GM19239 (cell line): ENCODE measurements at places on chromosomes 5 and 9.

DNA sequence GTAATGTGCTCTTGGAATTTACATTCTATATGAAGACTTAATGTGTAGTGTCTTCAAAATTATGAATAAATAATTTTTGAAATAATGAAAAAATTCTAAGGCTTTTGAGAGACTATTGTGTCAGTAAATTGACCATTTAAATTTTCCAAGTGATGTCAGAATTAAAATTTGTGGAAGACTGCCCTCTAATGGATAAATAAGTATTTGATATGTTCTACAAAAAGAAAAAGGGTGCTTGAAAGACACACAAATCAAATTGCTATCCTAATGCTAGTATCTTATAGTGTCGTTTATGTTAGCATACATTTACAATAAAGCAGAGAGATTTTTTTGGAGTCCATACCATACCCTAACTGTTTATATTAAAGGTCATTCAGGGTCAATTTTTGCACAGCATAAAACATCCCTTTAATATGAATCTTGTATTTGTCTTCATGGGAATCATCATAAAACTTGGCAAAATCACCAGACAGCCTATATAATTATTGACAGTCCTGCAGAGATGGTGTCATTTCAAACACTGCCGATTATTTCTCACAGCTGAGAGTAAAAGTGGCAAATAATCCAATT lies 120.8 kb upstream of the SLC27A6 start:
- no peak for DNase-seq

GRCh38 chr5:136853971-136854370 lies 488.6 kb upstream of the TRPC7 start:
- no peak for DNase-seq

DNA sequence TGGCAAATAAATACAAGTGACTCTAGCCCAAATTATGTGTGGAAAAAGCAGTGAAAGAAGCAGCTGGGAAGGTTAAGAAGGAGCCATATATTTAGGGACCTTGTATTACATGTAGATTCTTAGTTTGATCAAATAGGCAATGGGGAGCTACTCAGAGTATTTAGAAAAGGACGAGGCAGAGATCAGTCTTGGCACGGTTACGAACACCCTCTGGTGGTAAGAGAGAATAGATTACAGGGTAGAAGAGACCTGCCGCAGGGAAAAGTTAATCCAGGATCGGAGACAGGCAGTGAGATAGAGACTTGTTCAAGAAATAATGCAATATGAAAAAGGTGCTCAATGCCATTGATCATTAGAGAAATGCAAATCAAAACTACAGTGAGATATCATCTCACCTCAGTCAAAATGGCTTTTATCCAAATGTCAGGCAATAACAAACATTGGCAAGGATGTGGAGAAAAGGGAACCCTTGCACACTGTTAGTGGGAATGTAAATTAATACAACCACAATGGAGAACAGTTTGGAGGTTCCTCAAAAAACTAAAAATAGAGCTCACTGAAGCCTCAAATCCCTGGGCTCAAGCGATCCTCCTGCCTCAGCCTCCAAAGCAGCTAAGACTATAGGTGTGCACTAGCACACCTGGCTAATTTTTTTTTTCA lies 12.0 kb downstream of the INIP start:
- DNase-seq, result no peak

DNA sequence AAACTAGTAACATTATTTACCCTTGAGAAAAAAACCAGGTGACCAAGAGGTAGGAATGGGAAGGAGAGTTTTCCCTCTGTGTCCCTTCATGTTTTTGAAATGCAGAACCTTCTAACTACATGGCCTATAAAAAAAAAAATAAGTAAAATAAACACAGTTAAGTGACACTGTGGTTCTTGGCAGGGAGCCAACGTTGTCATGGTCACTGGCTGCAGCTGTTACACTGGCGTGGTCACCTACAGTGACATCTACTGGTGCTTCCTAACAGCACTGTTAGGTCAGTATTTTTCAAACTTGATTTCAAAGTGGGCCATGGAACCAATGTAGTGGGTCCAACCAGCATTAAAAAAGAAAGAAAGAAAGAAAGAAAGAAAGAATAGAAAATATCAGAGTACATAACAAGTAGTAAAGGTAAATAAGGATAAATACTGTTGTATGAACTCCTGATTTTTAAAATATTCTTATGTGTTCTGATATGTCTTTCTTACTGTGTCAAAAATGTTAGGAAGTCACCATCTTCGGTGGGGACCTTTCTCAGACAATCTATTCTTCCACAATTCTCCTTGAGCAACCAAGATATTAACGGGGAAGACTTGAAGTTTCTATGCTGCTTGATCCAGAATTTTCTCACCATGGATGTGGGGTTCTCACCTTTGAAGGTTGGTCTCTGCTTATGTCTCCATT lies 59.1 kb upstream of the PJA2 start:
- DNase-seq, result peak; percentile 19

- no peak for DNase-seq
Observed at GRCh38 chr9:129669141-129669718, 3.8 kb downstream of the PRRX2 start.

DNA sequence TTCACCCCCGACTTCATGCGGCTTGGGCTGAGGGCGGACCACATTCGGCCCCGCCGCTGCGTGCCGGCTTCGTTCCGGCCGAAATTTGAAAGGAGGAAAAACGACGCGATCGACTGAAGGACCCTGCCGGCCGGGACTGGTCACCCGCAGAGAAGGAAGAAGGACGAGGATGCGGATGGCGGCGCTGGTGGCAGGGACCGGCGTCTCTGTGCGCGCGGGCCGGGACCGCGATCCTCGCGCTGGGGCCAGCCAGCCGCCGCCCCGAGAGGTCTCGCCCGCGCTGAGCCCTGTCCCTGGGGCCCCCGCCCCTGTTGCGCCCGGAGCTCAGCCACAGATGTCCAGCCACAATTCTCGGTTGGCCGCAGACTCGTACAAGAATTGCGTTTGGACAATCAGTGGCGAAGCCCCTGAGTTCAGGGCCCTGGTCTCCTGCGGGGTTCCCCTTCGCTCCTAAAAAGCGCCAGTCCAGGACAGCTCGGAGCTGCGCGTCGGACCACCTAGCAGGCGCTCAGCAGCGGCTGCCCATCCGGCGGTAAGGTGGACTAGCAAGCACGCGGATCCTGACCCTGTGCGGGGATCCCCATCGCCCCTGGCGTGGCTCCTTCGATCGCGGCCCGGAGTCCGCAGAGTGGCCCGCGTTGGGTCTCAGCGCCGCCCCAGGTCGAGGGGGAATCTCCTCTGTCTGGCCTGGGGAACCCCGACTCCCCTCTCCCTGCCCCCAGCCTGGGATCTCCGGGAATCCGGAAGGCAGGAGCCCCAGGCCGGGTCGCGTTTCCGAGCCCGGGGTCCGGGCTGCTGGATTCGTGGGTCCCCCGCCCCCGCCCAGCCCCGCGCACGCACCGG lies 21.3 kb downstream of the URM1 start:
- no peak for DNase-seq

DNA sequence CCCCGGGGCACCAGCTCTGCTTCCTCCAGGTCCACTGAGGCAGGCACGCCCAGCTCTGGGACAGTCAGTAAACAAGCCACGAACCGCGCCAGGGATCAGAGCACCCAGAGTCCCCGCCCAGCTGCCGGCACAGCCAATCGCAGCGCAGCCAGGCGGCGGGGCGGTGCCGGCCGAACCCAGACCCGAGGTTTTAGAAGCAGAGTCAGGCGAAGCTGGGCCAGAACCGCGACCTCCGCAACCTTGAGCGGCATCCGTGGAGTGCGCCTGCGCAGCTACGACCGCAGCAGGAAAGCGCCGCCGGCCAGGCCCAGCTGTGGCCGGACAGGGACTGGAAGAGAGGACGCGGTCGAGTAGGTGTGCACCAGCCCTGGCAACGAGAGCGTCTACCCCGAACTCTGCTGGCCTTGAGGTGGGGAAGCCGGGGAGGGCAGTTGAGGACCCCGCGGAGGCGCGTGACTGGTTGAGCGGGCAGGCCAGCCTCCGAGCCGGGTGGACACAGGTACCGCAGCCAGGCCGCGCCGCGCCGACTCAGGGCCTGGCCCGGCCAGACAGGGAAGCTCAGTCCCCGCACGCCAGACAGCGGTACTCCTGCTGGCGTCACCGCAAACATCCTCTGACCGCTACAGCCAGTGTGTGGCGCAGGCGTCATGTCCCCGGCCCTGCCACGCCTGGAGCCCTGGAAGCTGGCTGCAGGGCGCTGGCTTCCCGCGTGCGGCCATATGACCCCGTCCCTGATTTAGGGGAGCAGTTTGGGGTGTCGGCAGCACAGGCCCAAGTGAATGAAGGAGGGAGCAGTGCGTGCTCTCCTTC lies at the start of gene CTSL:
Gene CTSL, plus strand, starts transcription at position 220 of the 810 bp plus-strand sequence. CDS start 1,485 bp downstream, outside the sequence.
- no peak for DNase-seq

GRCh38 chr5:1793966-1794900 lies 5.4 kb downstream of the MRPL36 start:
- no peak for DNase-seq

DNA sequence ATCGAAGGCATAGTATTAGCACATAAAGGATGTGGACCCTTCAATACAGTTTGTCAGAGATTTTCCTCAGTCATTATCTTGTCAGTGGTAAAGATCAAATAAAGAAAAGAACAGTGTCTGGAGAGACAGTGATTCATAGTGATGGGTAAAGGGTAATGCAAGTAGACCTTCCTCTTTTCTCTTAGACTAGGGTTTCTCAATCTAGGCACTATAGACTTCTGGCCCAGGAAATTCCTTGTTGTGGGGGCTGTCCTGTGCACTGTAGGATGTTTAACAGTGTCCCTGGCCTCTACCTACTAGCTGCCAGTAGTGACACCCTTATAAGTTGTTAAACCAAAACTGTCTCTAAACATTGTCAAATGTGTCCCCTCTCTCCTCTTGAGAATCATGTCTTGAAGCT lies 6.9 kb downstream of the CAMK4 start:
- DNase-seq, result no peak

- no peak for DNase-seq
Observed at GRCh38 chr9:32918628-32919027, 82.8 kb downstream of the APTX start.

- DNase-seq, result no peak
Observed at GRCh38 chr5:33319151-33319550, 121.6 kb upstream of the TARS1 start.

GRCh38 chr5:151700820-151701219 lies 14.1 kb upstream of the SPARC start:
- no peak for DNase-seq

GRCh38 chr9:99296291-99296951 lies 74.3 kb downstream of the SEC61B start:
- DNase-seq, result no peak

DNA sequence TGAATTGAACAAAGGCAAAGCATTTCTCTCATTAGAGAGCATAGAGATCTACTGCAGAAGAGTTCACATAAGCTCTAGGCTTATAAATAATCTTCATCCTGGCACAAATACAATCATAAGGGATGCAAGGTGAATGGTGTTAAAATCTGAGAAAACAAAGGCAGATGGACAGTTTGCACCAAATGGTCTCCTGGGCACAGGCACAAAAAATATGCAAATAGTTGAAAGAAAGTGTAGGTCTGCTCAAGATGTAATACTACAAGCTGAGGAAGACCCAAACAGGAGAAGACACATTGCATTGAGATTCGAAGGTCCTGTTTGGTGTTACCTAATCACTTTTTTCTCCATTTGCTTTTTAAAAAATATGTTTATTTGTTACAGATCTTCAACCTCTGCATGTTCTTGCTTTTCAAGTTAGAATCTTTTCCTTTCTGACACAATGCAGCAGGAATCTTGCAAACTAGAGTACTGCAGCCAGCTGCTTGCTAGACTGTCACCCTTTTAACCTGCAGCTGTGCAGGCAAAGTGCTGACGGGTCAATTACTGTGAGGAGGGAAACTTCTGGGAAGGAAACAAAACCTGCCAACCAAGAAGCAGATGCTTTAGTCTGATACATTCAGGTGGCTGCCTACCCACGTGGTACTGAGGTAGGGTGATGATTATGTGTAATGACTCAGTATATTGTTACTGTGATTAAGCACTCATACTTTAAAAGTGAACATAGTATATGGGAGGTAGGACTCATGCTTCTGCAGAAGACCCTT lies 1048.6 kb upstream of the SEMA6A start:
- no peak for DNase-seq

- DNase-seq, result no peak
Observed at GRCh38 chr5:87777877-87778276, 365.1 kb upstream of the CCNH start.

- no peak for DNase-seq
Observed at GRCh38 chr5:57441557-57441956, 41.1 kb downstream of the ACTBL2 start.

DNA sequence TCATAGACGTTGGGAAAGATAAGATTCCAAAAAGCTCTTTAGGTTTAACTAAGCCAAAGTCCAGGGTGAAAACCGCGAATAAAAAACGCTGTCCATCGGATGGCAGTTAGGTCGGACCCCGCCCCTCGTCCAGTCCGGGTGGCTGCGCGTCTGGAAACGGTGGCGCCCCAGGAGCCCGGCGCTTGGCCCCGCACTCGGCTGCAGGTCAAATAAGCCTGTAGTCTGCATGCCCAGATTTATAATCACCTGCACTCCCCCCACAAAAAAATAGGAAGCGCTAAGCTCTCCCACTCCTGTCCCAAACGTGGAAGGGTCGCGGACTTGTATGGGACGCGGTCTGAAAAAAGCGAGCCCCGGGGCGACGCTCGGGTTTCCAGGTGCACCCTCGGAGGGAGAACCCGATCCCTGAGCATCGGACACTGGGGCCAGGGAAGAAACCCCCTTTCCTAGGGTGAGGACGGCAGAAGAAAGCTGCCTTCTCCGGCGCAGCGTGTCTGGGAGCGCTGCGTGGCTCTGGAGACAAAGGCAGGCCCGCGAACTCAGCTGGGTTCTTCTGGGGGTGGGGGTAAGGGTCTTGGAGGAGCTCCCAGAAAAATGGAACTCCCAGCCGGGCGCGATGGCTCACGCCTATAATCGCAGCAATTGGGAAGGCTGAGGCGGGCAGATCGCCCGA lies 923 bp upstream of the ZBTB5 start:
- no peak for DNase-seq

- no peak for DNase-seq
Observed at GRCh38 chr9:133026426-133026825, 4.4 kb upstream of the GTF3C5 start.

GRCh38 chr5:174918655-174919054 lies 194.3 kb downstream of the MSX2 start:
- no peak for DNase-seq

- no peak for DNase-seq
Observed at GRCh38 chr5:90590-91547, 1.1 kb upstream of the PLEKHG4B start.

DNA sequence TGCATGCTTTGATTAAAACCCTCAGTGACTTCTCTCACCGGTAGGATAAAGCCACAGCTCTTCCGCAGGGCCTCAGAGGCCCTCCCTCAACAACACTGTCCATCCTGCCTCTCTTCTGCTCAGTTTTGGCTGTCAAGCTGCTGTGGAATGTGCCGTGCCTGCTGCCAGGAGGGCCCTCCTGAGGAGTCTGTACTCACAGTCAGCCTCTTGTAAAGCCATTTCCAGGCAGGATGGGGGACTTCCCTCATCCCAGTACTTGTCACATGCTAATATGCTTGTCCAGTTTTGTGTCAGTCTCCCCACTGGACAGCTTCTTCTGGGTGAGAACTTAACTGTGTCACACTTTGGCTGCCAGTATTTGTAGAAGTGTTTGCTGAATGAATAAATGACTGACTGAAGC lies 13.9 kb upstream of the DDX41 start:
- DNase-seq, result no peak

GRCh38 chr5:65020492-65020891 lies 251.8 kb downstream of the CWC27 start:
- DNase-seq, result no peak
